ENCODE measurements at places on chromosomes 2 and 18.

- no peak for DNase-seq
Measured at GRCh38 chr18:54926593-54927325, 32.5 kb downstream of the CCDC68 start.

DNA sequence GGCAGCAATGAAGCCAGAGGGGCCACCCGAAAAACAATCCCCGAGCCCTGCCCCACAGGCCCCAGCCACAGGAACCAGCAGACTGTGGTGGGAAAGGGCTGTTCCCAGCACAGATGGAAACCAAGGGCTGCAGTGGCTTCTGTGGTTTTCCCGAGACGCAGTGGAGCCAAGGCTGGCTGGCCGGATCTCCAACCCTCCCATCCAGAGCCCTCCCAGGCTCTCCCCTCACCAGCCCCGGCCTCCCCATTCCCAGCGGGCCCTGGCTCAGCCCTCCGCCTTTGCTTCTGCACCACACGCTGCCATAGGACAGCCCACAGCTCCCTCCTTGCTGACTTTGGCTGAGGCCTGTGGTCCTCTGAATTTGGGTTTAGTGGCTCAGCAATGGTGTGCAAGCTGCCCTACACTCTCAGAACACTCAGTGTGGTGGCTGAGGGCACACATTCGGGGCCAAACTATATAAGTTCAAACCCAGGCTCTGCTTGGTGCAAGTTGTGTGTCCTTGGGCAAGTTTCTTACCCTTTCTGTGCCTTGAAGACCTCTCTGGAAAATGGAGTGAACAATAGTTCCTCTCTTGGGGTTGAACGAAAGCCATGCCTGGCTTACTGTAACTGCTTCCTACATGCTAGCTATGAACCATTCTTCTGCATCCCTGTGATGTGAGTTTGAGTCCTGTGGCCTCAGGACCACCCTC is 200.1 kb downstream of the SMAD7 start:
- DNase-seq, result no peak

DNA sequence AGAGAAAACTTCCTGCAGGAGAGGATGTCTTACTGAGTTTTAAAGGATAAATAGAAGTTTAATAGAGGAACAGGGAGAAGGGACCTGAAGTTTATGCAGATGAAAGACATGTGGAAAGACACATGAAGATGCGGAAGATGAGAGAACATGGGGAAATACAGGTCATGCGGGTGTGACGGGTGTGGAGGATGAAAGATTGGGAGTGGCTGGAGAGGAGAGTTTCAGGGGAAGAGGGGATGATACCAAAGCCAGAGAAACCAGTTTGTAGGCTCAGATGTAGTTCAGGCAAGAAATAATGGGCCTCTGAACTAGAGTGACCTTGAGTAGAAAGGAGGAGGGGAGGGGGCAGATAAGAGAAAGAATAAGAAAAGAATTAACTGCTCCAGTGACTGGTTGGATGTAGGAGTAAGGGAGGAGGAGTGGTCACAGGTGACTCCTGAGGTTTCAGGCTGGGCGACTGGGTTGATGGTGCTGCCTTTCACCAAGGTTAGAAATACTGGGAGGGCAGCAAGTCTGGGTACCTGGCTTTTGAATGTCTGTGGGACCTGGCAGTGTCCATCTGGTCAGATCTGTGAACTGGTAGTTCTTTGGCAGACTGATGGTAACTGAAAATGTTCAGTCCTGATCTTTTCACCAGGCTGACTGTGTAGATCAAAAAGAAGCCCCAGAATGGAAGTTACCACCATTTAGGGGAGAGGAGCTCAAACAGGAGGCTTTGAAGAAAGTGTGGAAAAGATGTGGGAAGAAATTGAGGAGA is 69.4 kb downstream of the TET3 start:
- no peak for DNase-seq

- DNase-seq, result no peak
Measured at GRCh38 chr2:26216587-26216986, 27.8 kb downstream of the HADHA start.

GRCh38 chr18:25805939-25806338 is 284.5 kb downstream of the SS18 start:
- DNase-seq, result no peak

DNA sequence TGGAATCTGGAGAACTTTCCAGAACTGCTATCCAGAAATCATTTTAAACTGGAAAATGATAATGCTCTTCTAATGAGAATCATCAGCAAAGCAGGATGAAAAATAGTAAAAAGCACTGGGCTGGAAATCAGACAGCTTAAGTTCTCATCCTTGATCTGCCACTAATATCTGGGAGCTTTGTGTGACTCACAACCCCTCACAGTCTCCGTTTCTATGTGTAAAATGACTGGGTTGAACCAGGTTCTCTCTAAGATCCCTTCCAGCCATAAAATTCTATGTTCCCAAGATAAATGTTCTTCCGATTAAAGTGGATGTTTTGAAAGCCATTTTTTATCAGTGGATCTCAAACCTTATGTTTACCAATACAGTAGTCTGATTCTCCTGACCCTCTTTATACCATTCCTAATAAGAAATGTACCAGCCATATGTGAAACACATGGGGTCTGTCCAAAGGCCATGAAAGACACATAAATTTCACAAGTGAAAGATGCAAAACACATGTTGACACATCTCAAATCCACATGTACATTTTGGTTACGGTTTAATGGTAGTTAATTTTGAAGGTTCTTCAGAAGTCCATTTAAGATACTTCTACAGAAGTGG is 188.8 kb downstream of the EN1 start:
- DNase-seq, result no peak
